ENCODE measurements at places on chromosomes 16 and 17.
A peak's percentile ranks its signal among the peaks of the same experiment; 100 is the strongest.

GRCh38 chr16:22692916-22693637, 120.9 kb upstream of the HS3ST2 start:
- no peak for DNase-seq

DNA sequence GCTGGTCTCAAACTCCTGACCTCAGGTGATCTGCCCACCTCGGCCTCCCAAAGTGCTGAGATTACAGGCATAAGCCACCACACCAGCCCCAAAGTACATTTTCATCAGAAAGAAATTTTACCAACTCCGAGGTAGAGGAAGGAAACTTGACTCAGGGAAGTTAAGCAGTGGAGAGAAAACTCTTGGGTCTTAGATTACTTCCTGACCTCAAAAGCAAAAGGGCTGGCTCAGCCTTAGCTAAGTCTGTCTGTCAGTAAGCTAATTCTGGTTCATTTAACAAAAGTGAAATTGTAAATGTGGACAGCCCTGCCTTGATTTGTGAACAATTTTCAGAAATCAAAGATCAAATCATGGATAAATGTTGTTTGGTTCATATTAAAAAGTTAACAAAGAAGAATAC, 30.6 kb downstream of the MAP2K6 start:
- no peak for DNase-seq

GRCh38 chr16:89452241-89452640, 38.1 kb downstream of the ANKRD11 start:
- DNase-seq, result no peak

DNA sequence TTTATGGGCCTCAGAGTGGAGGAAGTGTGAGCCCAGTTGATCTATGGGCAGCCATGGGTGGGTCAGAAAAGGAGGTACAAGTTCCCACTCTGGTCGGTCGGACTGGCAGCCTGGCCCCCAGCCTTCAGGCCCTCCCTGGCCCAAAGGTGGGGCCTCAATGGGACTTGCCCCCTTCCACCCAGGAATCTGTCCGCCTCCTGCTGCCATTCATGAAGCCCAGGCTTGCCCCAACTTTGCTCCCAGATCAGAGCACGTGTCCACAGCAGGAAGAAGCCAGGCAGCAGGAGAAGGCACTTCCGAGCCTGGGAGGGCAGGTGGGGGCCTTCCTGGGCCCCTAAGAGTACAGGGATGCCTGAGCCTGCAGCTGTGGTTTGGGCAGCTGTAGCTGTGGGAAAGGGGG, 3.0 kb upstream of the CMTM3 start:
- DNase-seq, result no peak

DNA sequence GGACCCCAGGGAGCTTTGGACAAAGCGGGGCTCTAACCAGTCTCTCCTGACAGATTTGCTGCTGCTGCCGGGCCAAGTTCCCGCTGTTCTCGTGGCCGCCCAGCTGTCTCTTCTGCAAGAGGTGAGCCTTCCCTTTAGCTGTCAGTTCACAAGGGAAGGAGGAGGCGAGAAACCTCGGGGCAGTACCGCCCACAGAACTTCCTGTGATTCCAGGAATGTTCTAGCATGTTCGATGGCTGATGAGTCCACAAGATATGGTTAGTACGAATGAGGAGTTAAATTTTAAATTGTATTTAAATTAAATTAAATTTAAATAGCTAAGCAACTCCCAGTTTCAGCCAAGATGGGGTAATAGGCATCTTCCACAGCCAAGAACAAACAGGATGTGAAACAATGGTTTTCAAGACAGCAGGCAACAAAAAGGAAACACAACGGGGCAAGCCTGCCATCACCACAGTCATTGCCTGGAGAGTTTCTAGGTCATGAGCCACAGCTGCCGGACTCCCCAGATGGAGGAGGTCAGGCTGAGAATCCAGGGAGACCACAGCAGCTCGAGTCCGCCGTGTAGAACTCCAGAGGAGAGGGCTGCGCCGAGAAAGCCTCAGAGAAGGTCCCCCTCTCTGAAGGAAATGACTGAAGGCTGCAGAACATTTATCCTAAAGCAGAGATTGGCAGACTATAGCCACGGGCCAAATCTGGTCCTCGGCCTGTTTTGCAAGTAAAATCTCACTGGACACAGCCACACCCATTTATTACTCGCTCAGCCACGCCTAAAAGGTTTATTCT, 9.5 kb upstream of the TCF25 start:
- no peak for DNase-seq

DNA sequence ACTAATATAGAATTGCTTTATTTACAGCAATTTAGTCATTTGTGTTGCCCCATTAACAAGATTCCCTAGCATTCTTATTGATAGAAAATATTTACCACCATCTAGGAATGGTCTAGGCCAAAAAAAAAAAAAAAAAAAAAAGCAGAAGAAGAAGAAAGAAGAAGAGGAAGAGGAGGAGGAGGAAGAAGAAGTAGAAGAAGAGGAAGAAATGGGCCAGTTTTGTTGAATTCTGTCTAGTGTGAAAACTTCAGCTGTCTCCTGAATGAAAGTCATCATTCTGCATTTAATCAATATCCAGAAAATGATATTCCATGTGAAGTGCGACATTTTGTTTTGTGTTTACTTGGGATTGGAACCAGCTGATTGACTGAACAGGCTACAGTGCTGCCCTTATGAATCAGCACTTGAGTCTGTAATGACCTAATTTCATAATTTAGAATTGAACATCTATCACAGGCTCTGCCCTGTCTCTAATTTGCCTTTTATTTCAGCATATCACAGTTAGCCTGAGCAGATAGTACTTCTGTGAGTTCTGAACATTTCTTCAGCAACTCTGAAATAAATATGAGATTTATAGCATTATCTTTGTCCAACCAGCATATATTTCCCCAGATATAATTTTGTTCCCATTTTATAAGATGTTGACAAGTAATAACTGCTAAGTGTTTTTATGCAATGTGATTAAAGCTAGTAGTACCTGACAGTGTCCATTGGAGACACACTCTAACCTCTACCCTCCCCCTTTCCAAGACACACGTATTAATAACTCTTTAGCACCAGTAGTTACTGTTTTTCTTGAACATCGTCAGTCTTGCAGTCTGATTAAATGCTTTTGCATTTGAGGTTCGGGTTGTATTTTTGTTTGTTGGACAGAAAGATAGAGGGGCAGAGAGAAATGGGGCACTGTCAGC, 5.9 kb downstream of the ANKFN1 start:
- DNase-seq, result no peak

GRCh38 chr17:2336852-2337543, at the start of gene SGSM2:
TSS of gene SGSM2 (plus strand) at chr17:2337501. CDS start at chr17:2337689, 188 bp downstream.
- DNase-seq, result peak; percentile 52

DNA sequence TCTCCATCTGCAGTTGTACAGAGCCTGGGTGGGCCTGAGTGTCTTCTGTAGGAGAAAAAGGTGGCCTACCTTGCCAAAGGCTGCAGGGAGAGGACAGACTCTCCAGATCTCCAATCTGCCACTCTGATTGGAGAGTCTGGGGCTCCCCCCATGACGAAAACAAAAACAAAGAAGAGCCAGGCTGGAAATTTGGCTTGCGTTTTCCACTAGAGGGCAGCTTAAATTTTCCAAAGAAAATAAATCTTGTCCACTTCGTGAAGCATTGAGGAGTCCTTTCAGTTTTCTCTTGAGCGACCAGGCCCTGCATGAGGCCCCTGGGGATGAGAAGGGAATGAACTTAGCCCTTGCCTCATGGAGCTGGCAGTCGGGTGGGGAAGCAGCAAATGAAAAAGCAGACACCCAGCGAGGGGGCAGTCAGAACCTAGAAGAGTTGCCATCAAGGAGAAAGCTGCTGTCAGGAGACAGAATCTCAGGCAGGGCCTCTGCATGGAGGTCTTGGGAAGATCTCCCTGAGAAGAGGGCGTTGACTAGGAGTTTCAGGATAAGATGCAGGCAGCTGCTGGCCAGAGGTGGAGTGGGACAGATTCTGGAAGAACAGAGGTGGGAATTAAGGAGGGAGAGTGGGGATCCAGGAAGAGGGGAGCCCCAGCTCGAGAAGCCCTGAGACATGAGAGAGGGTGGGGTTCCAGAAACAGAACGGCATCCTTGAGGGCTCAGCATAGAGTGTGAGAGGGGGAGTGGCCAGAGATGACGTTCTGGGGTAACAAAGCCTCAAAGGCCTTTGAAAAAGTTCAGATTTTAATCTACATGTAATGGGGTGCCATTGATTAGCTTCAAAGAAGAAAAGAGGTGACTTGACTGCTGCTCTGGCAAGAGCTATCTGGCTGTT, 8.4 kb upstream of the SHCBP1 start:
- DNase-seq, result no peak

DNA sequence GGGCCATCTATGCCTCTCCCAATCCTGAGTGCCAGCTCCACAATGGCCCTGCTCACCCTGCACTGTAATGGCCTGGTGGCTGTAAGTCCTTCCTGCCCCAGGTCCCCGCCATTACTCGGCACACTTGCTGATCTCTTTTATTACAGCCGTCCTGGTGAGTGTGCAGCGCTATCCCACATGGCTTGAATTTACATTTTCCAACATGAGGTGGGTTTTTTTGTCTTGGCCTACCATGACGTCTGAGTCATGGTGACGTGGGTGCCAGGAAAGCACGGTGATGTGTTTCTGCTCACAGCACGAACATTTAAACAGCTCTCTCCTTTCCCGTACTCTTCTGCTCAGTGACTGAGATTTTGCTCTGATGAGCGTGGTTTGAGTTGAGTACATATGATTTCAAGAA, 55.2 kb upstream of the FOXF1 start:
- DNase-seq, result no peak

DNA sequence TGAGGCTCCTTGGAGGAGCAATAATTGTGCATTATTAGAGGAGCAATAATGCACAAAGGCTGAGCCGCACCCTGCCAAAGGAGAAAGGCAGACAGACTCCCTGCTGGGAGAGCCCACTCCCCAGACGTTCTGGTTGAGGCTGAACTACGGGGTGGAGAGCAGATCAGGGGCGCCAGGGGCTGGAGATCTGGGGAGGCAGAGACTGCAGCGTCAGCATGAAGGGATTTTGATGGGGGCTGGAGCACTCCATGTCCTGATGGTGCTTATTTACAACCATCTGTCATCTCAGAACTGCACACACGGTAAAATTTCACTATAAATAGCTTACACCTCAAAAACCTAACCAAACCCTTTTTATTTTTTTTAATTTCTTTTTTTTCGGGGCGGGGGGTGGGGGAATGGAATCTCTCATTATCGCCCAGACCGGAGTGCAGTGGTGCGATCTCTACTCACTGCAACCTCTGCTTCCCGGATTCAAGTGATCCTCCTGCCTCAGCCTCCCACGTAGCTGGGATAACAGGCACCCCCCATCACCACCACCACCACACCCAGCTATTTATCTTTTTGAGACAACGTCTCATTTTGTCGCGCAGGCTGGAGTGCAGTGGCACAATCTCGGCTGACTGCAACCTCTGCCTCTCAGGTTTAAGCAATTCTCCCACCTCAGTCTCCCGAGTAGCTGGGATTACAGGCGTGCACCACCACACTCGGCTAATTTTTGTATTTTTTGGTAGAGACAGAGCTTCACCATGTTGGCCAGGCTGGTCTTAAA, 4.3 kb upstream of the C16orf95 start:
- DNase-seq, result no peak

GRCh38 chr16:87186876-87187533, 130.2 kb downstream of the C16orf95 start:
- DNase-seq, result no peak

GRCh38 chr17:42485680-42486079, 27.0 kb downstream of the ATP6V0A1 start:
- no peak for DNase-seq

DNA sequence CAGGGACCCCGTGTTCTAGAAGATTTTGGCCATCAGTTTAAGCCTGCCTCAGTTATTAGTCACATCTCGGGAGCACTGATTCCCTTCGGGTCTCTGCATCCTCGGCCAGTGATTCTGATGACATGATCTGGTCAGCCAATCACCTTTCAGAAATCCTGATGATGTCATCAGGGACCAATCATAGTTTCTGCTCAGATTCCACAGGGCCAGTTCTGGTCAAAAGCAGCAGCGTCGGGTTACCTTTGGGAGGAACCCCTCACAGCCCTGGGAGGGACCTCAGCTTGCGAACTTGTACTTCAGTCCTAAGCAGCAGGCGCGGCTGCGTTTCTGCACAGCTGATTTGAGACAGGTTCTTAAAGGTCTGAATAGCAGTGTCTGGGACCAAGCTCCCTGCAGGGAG, 13.9 kb downstream of the KDM8 start:
- no peak for DNase-seq

GRCh38 chr16:66574081-66574480, 5.2 kb upstream of the CMTM2 start:
- no peak for DNase-seq

GRCh38 chr16:83676086-83676485, 131.7 kb upstream of the HSBP1 start:
- DNase-seq, result no peak

GRCh38 chr17:81700353-81701287, 2.5 kb upstream of the MRPL12 start:
- DNase-seq, result no peak

DNA sequence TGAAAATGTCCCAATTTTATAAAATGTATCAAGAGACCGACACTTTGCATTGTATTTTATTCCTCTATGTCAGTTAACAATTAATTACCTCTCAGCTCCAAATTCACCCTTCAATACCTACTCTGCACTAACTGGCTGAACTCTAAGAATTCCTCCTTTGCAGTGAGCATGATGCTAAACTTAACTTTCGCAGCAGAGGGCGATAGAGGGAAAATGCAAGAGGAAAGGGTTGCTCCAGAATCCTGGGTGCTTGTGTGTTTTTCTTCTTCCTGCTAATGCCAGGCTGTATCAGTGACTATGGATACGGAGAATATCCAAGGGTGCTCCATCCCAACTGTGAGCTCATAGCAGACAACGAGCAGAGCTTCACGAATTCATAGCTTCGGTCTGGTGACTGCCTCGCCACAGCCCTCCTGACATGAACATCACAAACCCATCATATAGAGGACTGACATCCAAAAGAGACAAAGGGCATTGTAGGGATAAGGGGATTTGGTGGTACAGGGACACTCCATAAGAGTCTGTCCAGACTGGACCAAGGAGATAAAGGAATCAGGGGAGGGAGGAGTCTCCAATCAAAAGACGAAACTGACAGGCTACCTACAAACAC, 172.9 kb downstream of the STX8 start:
- DNase-seq, result no peak

GRCh38 chr16:2985893-2986355, 5.7 kb upstream of the PKMYT1 start:
- DNase-seq, result no peak

- no peak for DNase-seq
Observed at GRCh38 chr16:1026784-1027500, 45.4 kb downstream of the SOX8 start.

DNA sequence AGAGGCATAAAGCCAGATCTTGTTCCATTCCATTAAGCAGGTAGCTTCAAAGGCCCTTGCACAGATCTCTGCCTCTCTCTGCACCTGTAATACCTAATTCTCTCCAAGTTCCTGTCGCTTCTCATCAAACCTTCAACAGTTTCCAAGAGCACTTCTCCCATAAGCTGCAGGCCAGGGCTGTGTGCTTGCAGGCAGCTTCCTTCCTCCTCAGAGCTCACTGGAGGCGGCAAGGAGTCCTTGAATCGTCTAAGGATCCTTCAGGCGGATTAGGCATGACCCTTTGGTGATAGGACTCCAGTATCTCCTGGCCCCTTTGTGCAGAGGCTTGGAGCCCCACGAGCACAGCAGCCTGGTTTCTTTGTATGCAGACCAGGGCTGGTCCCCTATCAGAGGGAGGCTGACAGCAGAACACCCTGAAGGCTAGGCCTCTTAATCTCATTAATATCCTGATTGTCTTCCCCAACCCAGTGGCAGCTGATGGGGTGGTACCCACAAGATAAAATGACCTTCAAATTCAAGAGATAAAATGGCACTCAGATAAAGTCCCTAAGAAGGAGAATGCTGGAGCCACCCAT, 19.8 kb downstream of the HNF1B start:
- no peak for DNase-seq

- no peak for DNase-seq
Observed at GRCh38 chr17:46910179-46910927, 12.6 kb upstream of the GOSR2 start.
